EL (cell line): ENCODE measurements at places on chromosomes 6 and 20.

DNA sequence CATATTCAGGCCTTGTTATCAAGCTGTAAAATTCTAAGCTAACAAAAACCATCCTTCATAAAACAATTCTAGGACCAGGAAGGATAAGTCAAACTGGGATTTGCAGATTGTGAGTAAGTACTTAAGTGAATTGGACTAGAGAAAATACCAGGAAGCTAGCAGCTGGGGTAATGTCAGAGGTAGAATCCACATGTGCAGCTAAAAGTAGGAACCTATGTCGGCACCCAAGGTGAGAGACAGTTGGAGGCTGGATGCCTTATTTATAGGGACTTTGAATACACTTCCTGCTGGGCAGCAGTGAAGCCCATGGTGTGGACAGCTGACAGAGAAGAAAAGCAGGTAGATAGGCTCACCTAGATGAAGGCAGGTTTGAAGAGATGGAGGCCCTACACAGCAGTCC lies 127.3 kb downstream of the FLRT3 start:
- no peak for DNase-seq

DNA sequence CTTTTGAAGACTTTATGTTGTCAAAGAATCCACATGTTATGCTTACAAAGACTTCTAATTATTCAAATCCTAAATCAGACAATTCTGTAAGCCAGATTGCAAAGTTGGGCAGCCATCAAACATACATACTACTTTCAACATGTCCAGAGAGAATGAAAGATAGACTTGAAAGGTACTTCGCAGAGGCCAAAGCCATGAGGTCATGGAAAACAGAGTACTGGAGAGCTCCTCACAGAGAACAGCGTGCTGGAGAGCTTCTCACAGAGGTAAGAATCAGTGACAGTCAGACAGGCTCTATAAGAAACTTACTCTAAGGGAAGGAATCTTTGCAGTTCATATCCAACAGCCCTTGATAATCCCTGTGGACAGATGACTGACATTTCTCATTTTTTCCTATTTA lies 400.2 kb downstream of the GJA1 start:
- no peak for DNase-seq

DNA sequence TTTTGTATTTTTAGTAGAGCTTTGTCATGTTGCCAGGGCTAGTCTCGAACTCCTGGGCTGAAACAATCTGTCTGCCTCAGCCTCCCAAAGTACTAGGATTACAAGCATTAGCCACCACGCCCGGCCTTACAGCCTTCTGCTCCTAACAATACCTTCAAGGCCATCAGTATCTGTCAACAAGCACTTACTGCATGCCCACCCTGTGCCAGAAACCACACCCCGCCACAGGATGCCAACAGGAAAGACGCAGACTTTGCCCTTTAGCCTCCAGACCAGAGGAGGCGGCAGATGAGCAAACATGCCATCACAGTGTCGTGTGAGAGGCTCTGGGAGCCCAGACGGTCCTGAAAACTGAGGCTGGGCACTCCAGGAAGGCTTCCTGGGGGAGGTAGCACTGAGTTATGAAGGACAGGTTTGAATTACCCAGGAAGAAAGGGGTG lies 34.7 kb upstream of the TGM3 start:
- no peak for DNase-seq

DNA sequence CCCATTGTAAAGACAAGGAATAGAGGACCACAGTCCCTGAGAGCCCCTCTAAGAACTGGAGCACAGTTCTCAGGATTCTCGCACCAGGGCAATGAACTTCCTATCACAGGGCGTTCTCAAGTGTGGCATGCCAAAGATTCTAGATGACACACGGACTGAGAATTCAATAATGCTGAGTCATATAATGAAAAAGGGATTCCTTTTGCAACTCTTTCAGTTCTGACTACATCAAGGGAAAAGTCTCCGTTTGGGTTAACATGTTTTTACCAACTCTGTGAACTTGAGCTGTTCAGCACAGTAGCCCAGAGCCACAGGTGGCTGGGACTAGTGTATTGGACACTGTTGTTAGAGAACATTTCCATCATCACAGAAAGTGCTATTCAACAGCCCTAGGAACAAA lies 3.4 kb downstream of the MED20 start:
- DNase-seq: peak; percentile 97
